8988T (cell line): ENCODE measurements at places on chromosomes 13 and 19.
A peak's percentile ranks its signal among the peaks of the same experiment; 100 is the strongest.

GRCh38 chr13:45876781-45877180, 25.2 kb upstream of the SIAH3 start:
- no peak for DNase-seq

DNA sequence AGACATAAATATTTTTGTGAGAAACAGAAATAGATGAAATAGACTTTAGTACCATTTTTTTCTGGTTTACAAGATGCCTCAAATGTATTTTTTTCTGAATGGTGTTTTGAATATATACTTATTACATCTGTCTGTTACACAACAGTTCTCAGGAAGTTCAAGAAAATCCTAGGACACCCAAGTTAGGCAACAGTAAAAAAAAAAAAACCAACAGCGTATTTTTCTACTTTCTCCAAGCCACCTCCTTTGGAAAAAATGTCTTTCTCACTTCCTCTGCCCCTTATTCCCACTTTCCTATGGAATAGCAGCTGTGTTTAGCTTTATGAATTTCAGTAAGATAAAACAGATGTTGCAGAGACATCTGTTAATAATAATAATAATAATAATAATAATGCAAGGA, 489.6 kb upstream of the KLF12 start:
- no peak for DNase-seq

- no peak for DNase-seq
Measured at GRCh38 chr19:29467824-29468401, 57.9 kb upstream of the VSTM2B start.

- DNase-seq = no peak
Measured at GRCh38 chr13:66430269-66430668, 799.9 kb downstream of the PCDH9 start.

DNA sequence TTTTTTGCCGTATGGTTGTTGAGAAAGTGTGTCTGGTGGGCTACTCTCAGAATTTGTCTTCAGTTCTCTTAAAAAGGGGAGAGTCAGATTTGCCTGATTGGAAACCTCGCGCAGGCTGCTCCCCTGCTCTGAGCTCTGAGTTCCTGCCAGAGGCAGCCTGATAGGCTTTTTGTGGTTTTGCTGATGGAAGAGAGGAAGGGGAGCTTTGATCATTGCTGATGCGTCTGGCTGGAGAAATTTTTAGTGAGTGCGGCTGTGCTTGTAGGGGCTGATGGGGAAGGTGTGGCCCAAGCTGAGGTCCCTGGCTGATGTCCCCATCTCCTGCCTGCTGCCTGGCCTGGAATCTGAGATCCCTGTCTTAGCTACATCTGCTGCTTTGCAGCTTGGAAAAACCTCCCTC, 2.8 kb downstream of the CHST8 start:
- DNase-seq = no peak

DNA sequence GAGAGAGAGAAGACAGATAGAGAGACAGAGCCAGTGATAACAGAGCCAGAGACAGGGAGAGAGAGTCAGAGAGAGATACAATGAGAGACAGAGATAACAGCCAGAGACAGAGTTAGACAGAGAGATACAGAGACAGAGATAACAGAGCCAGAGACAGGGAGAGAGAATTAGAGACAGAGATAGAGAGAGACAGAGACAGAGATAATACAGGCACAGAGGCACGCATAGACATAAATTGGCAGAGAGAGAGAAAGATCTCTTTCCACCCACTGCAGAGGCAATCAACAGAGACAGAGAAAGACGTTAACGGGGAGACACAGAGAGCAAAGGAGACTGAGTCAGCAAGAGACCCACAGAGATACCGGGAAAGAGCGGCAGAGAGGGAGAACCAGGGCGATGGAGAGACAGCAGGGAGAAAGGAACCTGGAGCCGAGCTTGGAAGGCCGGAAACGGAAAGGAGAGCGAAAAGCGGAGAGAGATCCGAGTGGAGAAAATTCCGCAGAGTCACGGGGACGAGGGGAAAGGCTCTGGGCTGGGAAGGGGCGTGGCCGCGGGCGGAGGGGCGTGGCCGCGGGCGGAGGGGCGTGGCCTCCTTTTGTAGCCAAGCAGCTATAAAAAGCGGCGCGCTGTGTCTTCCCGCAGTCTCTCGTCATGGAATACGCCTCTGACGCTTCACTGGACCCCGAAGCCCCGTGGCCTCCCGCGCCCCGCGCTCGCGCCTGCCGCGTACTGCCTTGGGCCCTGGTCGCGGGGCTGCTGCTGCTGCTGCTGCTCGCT, at the start of gene TNFSF9:
Gene TNFSF9 (plus strand): TSS at position 641 of the 777 bp plus-strand sequence. CDS start 11 bp downstream, at position 652.
- DNase-seq = peak; percentile 88

DNA sequence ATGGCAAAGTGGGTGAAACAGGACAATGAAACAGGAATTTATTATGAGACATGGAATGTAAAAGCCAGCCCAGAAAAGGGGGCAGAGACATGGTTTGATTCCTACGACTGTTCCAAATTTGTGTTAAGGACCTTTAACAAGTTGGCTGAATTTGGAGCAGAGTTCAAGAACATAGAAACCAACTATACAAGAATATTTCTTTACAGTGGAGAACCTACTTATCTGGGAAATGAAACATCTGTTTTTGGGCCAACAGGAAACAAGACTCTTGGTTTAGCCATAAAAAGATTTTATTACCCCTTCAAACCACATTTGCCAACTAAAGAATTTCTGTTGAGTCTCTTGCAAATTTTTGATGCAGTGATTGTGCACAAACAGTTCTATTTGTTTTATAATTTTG, 8.6 kb downstream of the CLN5 start:
- no peak for DNase-seq

GRCh38 chr19:7729211-7729610, 2.7 kb downstream of the CLEC4G start:
- no peak for DNase-seq

- DNase-seq = no peak
Measured at GRCh38 chr19:1363599-1363998, 20.1 kb upstream of the NDUFS7 start.

DNA sequence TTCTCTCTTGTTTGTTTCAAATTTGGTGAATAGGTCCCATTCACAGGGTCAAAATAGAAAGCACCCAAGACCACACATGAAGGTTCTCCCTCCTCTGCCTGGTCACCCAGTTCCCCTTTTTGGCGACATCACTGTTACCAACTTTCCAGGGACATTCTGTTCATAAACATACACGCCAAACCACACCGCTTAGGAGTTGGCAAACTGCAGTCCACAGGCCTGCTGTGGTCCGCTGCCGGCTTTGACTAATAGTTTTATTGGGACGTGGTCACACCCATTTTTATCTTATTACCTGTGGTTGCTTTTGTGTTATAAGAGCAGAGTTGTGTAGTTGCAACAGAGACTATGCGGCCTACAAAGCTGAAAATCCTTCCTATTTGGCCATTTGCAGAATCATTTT, 24.2 kb downstream of the UHRF1 start:
- no peak for DNase-seq

DNA sequence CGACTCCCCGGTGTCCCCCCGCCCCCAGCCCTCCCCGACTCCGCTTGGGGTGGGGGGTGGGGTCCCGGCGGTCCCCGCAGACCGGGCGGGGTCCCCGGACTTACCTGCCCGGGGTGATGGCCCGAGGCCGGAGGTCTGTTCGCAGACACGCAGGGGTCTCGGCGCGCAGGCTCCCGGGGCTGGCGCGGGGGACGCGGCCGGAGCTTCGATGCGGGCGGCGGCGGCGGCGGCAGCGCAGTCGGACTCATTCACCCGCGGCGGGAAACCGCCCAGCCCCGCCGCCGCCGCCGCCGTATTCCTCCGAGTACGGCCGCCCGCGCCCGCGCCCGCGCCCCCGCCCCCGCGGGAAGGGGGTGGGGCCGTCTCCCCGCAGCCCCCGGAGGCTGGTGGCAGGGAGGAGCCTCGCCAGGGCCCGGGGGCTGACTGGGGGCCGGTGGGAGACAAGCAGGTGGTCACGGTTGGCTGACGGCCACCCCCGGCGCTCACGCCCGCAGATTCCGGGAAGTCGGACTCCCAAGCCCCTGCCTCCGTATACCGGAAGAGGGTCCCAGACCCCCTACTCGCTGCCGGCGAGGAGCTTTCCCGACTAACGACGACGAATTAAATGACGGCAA, at the start of gene C2CD4C:
Gene C2CD4C (minus strand): TSS at position 246 of the 614 bp plus-strand sequence. CDS start 786 bp downstream, outside the sequence.
- DNase-seq = peak; percentile 79

- DNase-seq = no peak
Measured at GRCh38 chr13:30318026-30318425, 10.7 kb upstream of the KATNAL1 start.

- DNase-seq = no peak
Measured at GRCh38 chr13:111288276-111288675, 32.2 kb upstream of the TEX29 start.
